ENCODE measurements at places on chromosomes 12 and 14. TPM values are rescaled to one million over a fixed set of nuclear protein-coding genes. Genes with fewer than 3 reads are reported as not detected.

The RASSF9 gene
- 3.8 TPM for total RNA-seq

The FOXG1 gene
- 0.06 TPM for total RNA-seq

The KCNC2 gene
- total RNA-seq: not detected

GRCh38 chr14:93317875-93318807, 14.7 kb downstream of the BTBD7 start:
- no peak for DNase-seq

DNA sequence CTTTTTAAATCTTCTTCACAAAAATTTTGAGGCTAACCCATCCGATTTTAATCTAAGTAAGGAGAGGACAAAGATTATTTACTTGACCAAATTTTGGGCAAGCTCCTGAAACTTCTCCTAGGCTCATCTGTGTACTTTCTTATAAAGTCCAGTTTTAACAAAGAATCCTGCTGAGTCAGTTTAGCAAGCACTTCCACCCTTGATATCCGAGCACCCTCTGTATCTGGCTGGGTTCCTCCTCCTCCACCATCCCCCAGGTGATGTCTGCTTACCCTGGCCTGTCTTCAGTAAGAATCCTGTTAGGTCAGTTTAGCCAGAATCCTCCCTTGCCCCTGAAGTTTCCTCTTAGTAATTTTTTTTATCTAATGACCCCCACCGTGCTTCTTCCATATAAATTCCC, 140.5 kb downstream of the PHLDA1 start:
- DNase-seq: no peak

DNA sequence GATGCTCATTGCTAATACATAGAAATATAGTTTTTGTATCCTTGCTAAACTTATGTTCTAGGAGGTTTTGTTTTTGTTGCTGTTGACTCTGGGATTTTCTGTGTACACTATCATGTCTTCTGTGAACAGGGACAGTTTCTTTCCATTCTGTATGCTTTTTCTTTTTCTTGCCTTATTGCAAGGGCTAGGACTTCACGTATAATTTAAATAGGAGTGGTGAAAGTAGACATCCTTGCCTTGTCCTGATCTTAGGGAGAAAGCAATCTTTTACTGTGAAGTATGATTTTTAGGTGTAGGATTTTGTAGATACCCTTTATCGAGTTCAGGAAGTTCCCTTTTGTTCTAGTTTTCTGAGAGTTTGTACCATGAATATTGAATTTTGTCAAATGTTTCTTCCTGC, 1.5 kb upstream of the EIF2B2 start:
- DNase-seq: no peak

- DNase-seq: no peak
These were observed 47.7 kb upstream of the PPP2R5C start for GRCh38 chr14:101713621-101714349.

DNA sequence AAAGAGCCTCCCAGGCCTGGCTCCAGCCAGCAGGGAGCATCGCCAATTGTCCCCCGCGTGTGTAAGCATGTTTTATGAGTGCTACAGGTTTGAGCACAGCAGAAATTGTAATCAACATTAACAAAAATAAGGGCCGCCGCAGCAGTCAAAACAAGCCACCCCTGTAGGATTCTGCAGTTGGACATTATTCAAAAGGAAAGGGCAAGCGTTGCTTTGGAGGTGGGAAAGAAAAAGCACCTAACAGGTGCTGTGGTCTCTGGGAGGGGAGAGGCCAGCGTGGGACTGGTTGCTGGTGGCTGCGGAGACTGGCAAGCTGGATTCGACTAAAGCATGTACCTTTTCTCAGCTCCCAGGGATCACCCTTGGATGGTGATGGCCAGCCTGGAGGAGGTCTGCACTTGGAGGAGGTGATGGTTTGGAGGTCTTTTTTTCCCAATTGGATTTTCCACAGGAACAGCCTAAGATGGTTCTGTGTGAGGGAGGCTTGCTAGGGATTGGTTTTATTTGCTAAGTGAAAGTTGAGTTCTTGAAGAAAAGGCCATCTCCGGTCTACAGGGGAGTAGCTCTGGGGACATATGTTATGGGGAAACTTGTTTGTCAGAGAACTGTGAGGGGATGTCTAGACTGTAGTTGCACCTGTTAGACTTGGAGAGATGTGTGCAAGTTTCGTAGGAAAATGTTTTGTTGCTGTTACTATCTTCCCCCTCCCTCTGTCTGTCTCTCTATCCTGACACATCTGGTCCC, 2.0 kb downstream of the DYRK2 start:
- DNase-seq: no peak

- DNase-seq: no peak
These were observed 9.7 kb upstream of the SGPP1 start for GRCh38 chr14:63737582-63738006.

DNA sequence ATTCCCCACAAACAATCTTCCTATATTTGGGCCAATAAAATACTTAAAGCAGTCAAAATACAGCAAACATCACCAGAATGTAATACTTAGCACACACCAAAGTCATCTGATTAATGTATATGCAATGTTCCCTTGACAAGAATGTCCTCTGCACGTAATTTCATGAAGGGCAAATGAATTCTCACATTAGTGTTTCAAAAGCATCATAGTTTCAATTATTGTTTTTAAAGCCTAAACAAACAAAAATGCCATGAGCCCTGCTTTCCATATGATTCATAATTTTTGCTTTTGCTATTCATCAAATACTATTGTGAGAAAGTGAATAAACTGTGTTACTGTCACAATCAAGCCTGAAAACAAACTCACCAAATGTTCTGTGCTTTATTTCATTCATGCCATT, 156.0 kb downstream of the EPS8 start:
- DNase-seq: no peak
